Activated naive CD8-positive, alpha-beta T cell treated with anti-CD3 and anti-CD28 coated beads, Interleukin-2, amount 10 ng/mL, durations not matched to agents 7 days and 5 days (primary cell): ENCODE measurements at places on chromosomes 3 and 15. TPM values are rescaled to one million over a fixed set of nuclear protein-coding genes. Genes with fewer than 3 reads are reported as not detected.
A peak's percentile ranks its signal among the peaks of the same experiment; 100 is the strongest.

GRCh38 chr3:23778446-23778845 is 27.3 kb upstream of the UBE2E1 start:
- H3K36me3 ChIP-seq = no peaks in the 10 kb centered on the region
- H3K4me3 ChIP-seq = no peak overlapping the region
- DNase-seq = no peak
- no peak overlapping the region for H3K27ac ChIP-seq
- H3K27me3 ChIP-seq = peaks cover 14% of the 10 kb centered on the region
- H3K4me1 ChIP-seq = no peaks in the 10 kb centered on the region

DNA sequence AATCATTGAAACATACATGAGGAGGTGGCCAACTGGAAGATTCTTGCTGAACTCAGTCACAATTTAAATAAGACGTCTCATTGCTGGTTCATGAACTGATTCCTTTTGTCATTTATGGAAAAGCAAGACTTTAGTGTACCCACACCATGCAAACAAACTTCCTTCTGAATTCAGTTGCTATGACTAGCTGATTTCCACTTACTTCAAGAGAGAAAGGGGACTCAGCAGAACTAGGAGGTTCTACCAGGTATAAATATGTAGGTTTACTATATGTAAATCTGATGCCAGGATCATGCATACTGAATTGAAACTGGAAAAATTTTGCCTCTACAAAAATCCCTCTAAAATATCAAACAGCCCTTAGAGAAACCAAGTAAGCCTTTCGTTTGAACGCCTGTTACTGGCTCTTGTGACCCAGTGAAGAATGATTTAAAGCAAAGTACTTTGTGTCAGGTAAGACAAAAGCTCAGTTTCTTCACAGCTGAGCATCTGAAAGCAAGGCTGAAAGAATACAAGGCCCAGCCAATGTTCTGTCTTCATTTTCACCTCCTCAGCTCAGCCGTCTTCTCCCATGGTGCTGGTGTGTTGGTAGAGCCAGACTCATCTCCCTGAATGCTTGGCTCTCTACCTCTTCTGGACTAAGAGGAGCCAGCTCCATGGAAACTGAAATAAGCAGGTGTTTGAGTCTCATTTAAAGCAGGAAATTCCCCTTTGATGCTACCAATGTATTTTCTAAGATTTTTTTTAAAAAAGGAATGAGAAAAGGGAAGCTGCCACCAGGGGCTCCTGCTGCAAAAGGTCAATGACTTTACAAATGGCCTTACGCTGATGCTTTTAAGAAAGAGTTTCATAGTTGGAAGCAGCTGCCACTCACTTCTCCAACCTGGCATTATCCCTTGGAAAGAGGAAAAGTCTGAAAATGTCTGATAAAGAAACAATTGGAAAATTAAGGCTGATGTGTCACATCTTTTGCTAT is 301.6 kb downstream of the EFHB start:
- no peaks in the 10 kb centered on the region for H3K4me1 ChIP-seq
- no peaks in the 10 kb centered on the region for H3K36me3 ChIP-seq
- no peaks in the 10 kb centered on the region for H3K27me3 ChIP-seq
- H3K27ac ChIP-seq = no peak overlapping the region

- H3K4me1 ChIP-seq = peaks cover 2% of the 10 kb centered on the region
- no peak overlapping the region for H3K4me3 ChIP-seq
- no peak overlapping the region for H3K27ac ChIP-seq
- DNase-seq = no peak
These were observed 277.4 kb upstream of the NR2E3 start for GRCh38 chr15:71532994-71533393.

- no peak overlapping the region for H3K27ac ChIP-seq
- no peaks in the 10 kb centered on the region for H3K4me1 ChIP-seq
- H3K27me3 ChIP-seq = peaks cover 1% of the 10 kb centered on the region
- no peak overlapping the region for H3K4me3 ChIP-seq
These were observed 21.9 kb downstream of the TPRA1 start for GRCh38 chr3:127568586-127568985.

GRCh38 chr15:55590788-55591187 is 2.6 kb upstream of the PYGO1 start:
- no peak overlapping the region for H3K4me3 ChIP-seq
- H3K36me3 ChIP-seq = no peaks in the 10 kb centered on the region
- DNase-seq = no peak

- peak overlapping the region; percentile 68 for H3K4me3 ChIP-seq
- H3K36me3 ChIP-seq = peaks cover 40% of the 10 kb centered on the region
- H3K4me1 ChIP-seq = peaks cover 86% of the 10 kb centered on the region
- H3K27ac ChIP-seq = peak overlapping the region; percentile 94
- no peaks in the 10 kb centered on the region for H3K27me3 ChIP-seq
These were observed 532.8 kb downstream of the FOXP1 start for GRCh38 chr3:71050538-71051258.

- no peaks in the 10 kb centered on the region for H3K36me3 ChIP-seq
- H3K4me1 ChIP-seq = no peaks in the 10 kb centered on the region
- peaks cover 16% of the 10 kb centered on the region for H3K27me3 ChIP-seq
- no peak overlapping the region for H3K27ac ChIP-seq
- DNase-seq = no peak
These were observed 158.8 kb downstream of the ERC2 start for GRCh38 chr3:56309465-56309864.

GRCh38 chr3:173993299-173993698 is 595.8 kb downstream of the NLGN1 start:
- H3K27me3 ChIP-seq = no peaks in the 10 kb centered on the region
- H3K4me1 ChIP-seq = no peaks in the 10 kb centered on the region
- no peak overlapping the region for H3K27ac ChIP-seq

DNA sequence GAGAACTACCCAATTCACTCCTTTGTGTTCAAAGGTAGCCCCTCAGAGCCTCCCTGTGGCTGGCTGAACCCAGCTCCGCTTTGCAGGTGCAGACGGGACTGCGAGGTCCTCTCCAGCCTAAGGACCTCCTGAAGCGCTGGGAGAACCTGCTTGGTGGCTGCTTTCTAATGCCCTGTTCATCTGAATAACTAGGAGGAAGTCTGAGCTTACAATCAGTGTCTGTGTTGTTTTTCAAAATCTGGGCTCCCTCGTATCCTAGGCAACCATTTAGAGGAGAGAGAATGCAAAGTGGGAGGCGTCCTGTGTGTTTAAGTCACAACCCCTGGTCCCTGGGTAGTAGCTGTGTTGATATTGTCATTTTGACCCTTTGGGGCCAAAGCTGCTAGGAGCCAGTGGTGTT is 99.9 kb downstream of the GABRG3 start:
- no peaks in the 10 kb centered on the region for H3K36me3 ChIP-seq
- no peak overlapping the region for H3K27ac ChIP-seq
- no peaks in the 10 kb centered on the region for H3K27me3 ChIP-seq
- DNase-seq = no peak
- H3K4me1 ChIP-seq = no peaks in the 10 kb centered on the region

- no peaks in the 10 kb centered on the region for H3K27me3 ChIP-seq
- no peaks in the 10 kb centered on the region for H3K4me1 ChIP-seq
- no peak overlapping the region for H3K27ac ChIP-seq
- no peaks in the 10 kb centered on the region for H3K36me3 ChIP-seq
These were observed 626.2 kb downstream of the IGSF11 start for GRCh38 chr3:118408431-118408830.

- H3K4me3 ChIP-seq = no peak overlapping the region
- H3K4me1 ChIP-seq = peaks cover 5% of the 10 kb centered on the region
- no peak for DNase-seq
- H3K27ac ChIP-seq = no peak overlapping the region
These were observed 20.8 kb upstream of the BCL2A1 start for GRCh38 chr15:79991826-79992225.

GRCh38 chr3:119637679-119638477 is 22.5 kb downstream of the POPDC2 start:
- peak overlapping the region; percentile 86 for H3K27ac ChIP-seq
- DNase-seq = no peak
- peaks cover 24% of the 10 kb centered on the region for H3K4me1 ChIP-seq
- H3K4me3 ChIP-seq = peak overlapping the region; percentile 51

STAC gene
- total RNA-seq = not detected

TMPRSS7 gene
- not detected for total RNA-seq
